AG04450 (cell line): ENCODE measurements at places on chromosomes 5 and 9.

DNA sequence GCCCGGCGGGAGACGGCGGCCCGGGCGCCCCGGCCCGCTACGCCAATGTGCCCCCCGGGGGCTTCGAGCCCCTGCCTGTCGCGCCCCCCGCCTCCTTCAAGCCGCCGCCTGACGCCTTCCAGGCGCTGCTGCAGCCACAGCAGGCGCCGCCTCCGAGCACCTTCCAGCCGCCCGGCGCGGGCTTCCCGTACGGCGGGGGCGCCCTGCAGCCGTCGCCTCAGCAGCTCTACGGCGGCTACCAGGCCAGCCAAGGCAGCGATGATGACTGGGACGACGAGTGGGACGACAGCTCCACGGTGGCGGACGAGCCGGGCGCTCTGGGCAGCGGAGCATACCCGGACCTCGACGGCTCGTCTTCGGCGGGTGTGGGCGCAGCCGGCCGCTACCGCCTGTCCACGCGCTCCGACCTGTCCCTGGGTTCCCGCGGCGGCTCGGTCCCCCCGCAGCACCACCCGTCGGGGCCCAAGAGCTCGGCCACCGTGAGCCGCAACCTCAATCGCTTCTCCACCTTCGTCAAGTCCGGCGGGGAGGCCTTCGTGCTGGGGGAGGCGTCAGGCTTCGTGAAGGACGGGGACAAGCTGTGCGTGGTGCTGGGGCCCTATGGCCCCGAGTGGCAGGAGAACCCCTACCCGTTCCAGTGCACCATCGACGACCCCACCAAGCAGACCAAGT is 723 bp downstream of the SNX18 start:
- DNase-seq, result no peak

GRCh38 chr9:125763394-125763801 is 16.2 kb downstream of the PBX3 start:
- DNase-seq, result no peak

- no peak for DNase-seq
Measured at GRCh38 chr5:101435768-101436167, 532.7 kb upstream of the ST8SIA4 start.

DNA sequence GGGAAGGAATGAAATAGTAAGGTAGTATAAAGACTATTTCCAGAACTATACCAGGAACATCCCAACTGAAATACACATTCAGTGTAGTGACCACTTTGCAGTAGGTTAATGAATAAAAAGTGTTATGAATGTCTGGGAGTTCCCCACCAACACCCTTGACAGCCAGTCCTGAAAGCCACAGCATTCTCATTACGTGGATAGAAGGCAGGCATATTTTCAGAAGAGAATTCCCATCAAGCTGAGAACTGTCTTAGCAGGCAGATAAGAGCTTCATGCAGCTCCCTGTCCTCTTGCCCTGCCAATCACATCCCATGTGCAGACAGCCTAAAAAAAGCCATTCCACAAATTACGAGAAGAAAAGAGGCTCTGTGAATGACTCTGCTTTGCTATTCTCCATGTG is 695.0 kb downstream of the DTWD2 start:
- DNase-seq, result no peak

- DNase-seq, result no peak
Measured at GRCh38 chr5:80239680-80240367, 16.0 kb downstream of the SERINC5 start.

- DNase-seq, result no peak
Measured at GRCh38 chr9:121607434-121608167, 43.8 kb upstream of the DAB2IP start.

DNA sequence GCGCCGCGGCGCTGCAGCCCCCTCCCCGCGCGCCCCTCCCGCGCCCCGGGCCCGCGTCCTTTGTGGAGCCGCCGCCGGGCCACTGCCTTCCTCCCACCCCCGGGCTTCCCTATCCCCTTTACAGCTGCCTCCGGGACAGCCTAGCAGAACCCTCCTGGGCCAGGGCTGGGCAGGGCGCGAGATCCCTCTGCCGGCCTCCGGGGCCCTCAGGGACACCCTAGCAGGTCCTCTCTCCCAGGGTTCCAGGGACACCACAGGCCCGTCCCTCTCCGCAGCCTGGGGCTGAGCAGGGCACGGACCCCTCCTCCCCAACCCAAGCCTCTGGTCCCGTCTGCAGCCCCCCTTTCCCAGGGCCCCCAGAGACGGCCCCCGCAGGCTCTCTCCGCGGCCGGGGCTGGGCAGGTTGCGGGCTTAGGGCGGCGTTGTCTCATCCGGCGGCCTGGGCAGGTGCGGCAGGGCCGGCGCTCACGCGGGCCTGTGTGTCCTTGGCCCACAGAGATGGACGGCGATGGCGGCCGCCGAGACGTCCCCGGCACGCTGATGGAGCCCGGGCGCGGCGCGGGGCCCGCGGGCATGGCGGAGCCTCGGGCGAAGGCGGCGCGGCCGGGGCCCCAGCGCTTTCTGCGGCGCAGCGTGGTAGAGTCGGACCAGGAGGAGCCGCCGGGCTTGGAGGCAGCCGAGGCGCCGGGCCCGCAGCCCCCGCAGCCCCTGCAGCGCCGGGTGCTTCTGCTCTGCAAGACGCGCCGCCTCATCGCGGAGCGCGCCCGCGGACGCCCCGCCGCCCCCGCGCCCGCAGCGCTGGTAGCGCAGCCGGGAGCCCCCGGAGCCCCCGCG is 710 bp downstream of the WNK2 start:
- no peak for DNase-seq

GRCh38 chr5:179767496-179768100 is 26.2 kb upstream of the LTC4S start:
- no peak for DNase-seq

- DNase-seq, result no peak
Measured at GRCh38 chr9:134671341-134672113, 29.9 kb downstream of the COL5A1 start.

DNA sequence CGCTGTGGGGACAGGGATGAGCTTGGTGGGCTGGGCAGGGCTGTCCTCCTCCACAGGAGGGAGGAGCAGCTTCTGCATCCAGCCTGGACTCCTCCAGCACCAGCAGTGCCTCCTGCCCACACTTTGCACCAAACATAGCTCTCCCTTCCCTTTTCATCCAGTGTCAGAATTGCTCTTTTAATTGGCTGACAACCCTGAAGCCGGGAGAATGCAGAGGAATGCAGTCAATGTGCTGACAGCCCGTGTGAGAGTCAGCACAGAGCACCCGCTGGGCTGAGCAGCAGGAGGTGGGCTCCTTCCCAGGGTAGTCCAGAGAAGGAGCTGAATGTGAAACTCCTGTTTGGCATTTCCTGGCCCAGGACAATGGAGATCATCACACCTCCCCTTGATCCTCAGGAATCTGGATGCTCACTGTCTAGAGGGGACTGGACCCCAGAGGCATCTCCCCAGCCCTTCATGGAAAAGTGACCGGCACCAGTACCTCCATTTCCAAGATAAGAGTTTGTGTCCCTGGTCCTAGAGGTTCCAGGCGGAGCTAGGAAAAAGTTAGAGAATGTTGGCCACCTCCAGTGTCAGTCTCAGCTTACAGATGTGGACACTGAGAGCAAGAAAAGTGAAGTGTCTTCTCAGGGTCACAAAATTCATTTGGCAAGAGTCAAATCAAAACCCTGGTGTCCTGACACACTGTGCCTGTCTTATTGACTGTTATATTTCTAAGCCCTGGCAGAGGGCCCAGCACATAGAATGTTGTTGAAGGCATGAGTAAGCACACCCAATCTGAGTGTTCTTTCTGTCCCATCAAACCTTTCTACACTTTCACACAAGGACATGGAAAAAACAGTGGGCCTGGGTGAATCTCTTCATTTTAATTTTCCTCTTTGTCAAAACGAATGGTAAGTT is 202.1 kb downstream of the SNX18 start:
- DNase-seq, result no peak

- no peak for DNase-seq
Measured at GRCh38 chr9:36040271-36040925, 3.7 kb downstream of the RECK start.

- DNase-seq, result no peak
Measured at GRCh38 chr5:115267617-115268016, 4.9 kb upstream of the PGGT1B start.

DNA sequence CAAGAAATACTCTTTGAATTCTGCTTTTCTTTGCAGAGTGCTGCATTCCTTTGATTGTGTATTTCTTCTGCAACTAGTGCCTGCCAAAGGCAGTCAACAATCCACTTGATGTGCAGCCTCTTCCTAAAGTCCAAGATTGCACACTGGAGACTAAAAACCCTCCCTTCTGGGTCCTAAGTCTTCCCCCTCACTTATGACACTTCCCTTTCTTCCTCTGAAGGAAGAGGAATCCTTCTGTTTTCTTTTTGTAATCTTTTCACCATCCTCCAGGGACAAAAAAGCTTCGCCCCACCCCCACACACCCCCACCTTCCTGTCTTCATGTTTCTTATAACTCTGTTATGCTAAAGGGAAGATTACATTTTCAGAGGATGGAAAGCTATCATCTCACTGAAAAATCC is 39.9 kb downstream of the WDR36 start:
- DNase-seq, result no peak

GRCh38 chr9:128316421-128316820 is 5.8 kb downstream of the TRUB2 start:
- no peak for DNase-seq

DNA sequence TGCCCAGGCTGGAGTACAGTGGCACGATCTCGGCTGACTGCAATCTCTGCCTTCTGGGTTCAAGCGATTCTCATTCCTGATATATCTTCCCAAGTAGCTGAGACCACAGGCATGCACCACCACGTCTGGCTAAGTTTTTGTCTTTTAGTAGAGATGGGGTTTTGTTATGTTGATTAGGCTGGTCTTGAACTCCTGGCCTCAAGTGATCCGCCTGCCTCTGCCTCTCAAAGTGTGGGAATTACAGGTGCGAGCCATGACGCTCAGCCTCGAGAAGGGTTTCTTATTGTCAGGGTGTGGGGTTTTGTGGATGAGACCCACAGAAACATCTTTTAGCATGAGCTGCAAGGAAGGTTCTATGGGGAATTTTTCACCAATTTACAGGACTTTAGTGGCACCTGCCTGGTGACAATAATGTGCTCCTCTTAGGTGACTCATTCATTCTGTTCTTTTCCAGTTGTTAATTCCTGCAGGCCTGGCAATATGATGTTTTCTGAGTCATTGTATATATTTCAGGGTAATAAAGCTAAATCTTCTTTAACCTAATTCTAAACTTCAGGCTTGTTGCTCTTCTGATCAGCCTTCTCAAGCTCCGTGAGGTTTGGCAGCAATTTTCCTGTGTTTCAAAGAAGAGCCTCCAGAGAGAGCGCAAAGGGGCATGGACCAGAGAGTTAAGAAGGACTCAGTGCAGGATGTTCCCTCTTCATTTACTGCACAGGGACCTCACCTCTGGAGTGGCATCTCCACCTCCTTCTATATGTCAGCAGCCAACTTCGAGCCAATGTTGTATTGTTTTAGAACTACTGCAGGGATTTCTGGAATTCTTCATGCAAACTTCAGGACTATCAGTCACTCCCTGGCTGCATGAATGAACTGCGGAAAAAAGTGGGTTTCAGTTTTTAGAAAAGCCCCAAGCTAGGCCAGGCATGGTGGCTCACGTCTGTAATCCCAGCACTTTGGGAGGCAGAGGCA is 77.8 kb upstream of the ZNF618 start:
- DNase-seq, result no peak

DNA sequence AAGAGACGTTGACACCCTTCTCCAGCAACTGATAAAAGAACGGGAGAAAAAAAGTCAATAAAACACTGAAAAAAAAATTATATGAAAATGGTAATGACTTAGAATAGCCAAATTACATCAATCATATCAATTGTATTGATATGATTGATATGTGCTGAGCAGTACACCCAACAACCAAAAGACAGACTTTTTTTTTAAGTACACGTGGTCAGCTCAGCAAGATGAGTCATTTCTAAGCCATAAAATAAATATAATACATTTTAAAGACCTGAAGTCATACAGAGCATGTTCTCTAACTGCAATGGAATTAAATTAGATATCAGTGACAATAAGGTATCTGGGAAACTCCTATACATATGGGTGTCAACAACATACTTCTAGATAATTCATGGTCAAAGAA is 30.9 kb upstream of the OLFM1 start:
- no peak for DNase-seq
